ENCODE measurements at places on chromosomes 11 and 22.

DNA sequence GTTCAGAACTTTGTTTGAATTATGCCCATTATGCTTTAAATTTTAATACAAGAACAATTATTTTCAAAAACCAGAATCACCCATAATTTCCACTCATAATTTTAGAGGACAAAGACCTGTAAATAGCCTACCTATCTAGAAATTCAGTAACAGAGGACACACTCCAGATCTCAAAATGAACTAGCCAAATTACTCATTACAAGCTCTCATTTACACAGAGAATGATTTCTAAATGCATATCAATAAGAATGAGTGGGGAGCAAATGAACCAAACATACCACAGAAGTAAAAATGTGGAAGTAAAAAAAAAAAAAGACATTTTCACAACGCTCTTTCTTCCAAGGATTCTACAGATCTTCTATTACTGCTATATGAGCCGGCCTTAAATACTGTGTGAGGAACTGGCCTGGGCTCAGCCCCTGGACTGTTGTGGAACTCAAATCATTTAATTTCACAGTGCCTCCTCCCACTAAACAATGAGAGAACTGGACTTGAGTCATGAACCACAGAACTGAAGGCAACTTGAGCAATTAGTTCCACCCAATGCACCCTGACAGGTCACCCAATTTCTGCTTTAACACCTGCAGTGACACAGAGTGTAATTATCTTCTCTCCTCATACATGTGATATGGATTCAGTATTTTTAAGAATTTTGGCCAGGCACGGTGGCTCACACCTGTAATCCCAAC lies 8.0 kb downstream of the MRTFA start:
- DNase-seq, result no peak
- no peaks in the 10 kb centered on the region for H3K27me3 ChIP-seq
- no peaks in the 10 kb centered on the region for H3K36me3 ChIP-seq
- H3K27ac ChIP-seq, result peak overlapping the region; percentile 51

GRCh38 chr22:47195484-47196165 lies 433.2 kb downstream of the TBC1D22A start:
- no peaks in the 10 kb centered on the region for H3K27me3 ChIP-seq
- H3K27ac ChIP-seq, result no peak overlapping the region
- H3K36me3 ChIP-seq, result no peaks in the 10 kb centered on the region
- no peaks in the 10 kb centered on the region for H3K4me1 ChIP-seq

- H3K27ac ChIP-seq, result no peak overlapping the region
- H3K4me1 ChIP-seq, result peaks cover 14% of the 10 kb centered on the region
- no peak for DNase-seq
- no peaks in the 10 kb centered on the region for H3K36me3 ChIP-seq
- no peaks in the 10 kb centered on the region for H3K27me3 ChIP-seq
Measured at GRCh38 chr11:129410395-129410960, 34.8 kb downstream of the BARX2 start.

- H3K27ac ChIP-seq, result no peak overlapping the region
- H3K4me1 ChIP-seq, result no peaks in the 10 kb centered on the region
- DNase-seq, result no peak
- H3K4me3 ChIP-seq, result no peak overlapping the region
- peaks cover 50% of the 10 kb centered on the region for H3K27me3 ChIP-seq
Measured at GRCh38 chr22:33056108-33056507, 2.1 kb downstream of the SYN3 start.

DNA sequence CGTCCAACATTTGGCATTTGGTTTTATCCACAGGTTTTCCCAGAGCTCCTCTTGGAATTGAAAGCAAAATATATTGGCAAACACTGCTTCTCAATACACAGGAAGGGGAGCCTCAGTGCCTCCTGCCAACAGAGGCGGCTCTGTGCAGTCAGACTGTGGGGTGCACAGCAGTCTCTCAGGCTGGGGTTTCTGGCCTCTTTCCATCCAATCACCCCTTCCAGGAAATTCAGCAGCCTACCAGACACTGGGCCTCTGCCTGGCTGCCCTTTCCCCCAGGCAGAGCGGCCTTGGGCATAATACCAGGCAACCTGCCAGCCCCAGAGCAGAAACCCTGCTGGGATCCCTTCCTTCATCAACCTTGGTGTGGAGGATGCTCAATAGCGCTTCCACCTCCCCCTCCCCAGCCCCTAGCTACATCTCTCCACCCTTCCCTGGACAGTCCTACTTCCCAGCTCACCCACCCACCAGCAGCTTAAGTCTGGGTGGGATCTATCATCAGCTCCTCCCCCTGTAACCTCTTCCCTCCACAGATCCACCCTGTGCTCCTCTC lies 17.8 kb upstream of the RAPSN start:
- H3K27me3 ChIP-seq, result no peaks in the 10 kb centered on the region
- peaks cover 47% of the 10 kb centered on the region for H3K36me3 ChIP-seq
- no peak for DNase-seq
- H3K4me3 ChIP-seq, result no peak overlapping the region
- H3K27ac ChIP-seq, result peak overlapping the region; percentile 49
- no peaks in the 10 kb centered on the region for H3K4me1 ChIP-seq

GRCh38 chr11:66051371-66051765 lies 796 bp upstream of the SF3B2 start:
- H3K36me3 ChIP-seq, result peaks cover 35% of the 10 kb centered on the region
- peak overlapping the region; percentile 80 for H3K27ac ChIP-seq
- peaks cover 28% of the 10 kb centered on the region for H3K4me1 ChIP-seq

GRCh38 chr11:67364783-67365722 lies 8.3 kb downstream of the CLCF1 start:
- no peak for DNase-seq
- no peak overlapping the region for H3K27ac ChIP-seq
- peaks cover 52% of the 10 kb centered on the region for H3K27me3 ChIP-seq
- peaks cover 5% of the 10 kb centered on the region for H3K36me3 ChIP-seq

- H3K27me3 ChIP-seq, result no peaks in the 10 kb centered on the region
- no peaks in the 10 kb centered on the region for H3K4me1 ChIP-seq
- peak; percentile 10 for DNase-seq
- no peak overlapping the region for H3K27ac ChIP-seq
- H3K36me3 ChIP-seq, result no peaks in the 10 kb centered on the region
Measured at GRCh38 chr22:27405672-27406388, 395.7 kb downstream of the MN1 start.

DNA sequence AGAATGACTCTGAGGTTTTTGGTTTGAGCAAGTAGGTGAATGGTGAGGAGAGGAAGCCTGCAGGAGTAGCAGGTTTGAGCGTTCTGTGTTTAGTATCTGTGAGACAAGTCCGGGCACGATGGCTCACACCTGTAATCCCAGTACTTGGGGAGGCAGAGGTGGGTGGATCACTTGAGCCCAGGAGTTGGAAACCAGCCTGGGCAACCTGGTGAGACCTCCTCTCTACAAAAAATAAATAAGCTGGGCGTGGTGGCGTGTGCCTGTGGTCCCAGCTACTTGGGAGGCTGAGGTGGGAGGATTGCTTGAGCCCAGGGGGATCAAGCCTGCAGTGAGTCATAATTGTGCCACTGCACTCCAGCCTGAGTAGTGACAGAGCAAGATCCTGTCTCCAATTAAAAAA lies 9.7 kb upstream of the CENATAC start:
- no peak overlapping the region for H3K4me3 ChIP-seq
- H3K36me3 ChIP-seq, result peaks cover 2% of the 10 kb centered on the region
- no peak for DNase-seq
- no peaks in the 10 kb centered on the region for H3K4me1 ChIP-seq
- no peaks in the 10 kb centered on the region for H3K27me3 ChIP-seq

DNA sequence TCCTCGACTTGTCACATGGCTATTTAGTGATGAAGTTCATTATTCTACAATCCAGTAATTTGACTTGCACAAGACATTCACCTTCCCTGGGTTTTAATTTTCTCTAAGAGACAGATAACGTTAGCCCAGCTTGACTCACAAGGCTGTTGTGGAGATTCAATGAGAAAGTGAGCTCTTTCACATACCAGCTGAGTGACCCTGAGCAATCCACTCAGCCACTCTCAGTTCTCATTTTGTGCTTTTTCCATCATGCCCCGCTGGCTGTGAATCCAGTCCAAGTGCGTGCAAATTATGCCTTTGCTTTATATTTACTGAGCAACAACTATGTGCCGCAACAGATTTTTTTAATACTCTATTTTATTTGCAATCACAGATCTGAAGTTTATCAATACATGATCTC lies 176.5 kb downstream of the LARGE1 start:
- no peaks in the 10 kb centered on the region for H3K36me3 ChIP-seq
- H3K4me3 ChIP-seq, result no peak overlapping the region
- H3K27ac ChIP-seq, result no peak overlapping the region

DNA sequence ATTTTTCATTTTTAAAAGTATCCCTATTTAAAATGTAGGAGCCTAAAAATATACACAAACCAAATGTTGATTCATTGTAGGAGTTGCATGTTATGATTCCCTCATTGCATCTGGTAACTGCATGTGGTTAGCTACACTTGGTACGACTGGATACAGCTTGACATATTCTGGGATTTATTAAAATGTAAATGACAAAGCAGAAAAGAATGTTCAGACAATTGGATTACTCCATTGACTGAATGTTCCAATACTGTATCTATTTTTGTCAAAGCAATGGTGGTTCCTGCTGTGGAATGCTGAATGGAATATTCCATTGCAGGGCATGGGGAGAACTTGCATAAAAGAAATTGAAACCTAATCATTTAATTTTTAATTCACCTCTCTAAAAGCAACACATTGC lies 30.8 kb downstream of the BLID start:
- no peaks in the 10 kb centered on the region for H3K27me3 ChIP-seq
- no peaks in the 10 kb centered on the region for H3K4me1 ChIP-seq
- no peak overlapping the region for H3K4me3 ChIP-seq

GRCh38 chr22:19524170-19525115 lies at the start of gene CLDN5:
TSS of gene CLDN5 (minus strand) at chr22:19524410. CDS start at chr22:19524255, 155 bp downstream.
- peak within 1 kb of the TSS; percentile 70 for H3K4me3 ChIP-seq
- peaks cover 12% of the 10 kb centered on the region for H3K27me3 ChIP-seq
- no peak within 1 kb of the TSS for H3K27ac ChIP-seq
- no peak for DNase-seq

- no peak for DNase-seq
- H3K4me3 ChIP-seq, result no peak overlapping the region
- no peaks in the 10 kb centered on the region for H3K36me3 ChIP-seq
- H3K27me3 ChIP-seq, result no peaks in the 10 kb centered on the region
- no peaks in the 10 kb centered on the region for H3K4me1 ChIP-seq
- H3K27ac ChIP-seq, result no peak overlapping the region
Measured at GRCh38 chr11:97871816-97872215, 1148.9 kb upstream of the CNTN5 start.

GRCh38 chr22:42612336-42612735 lies 2.3 kb downstream of the POLDIP3 start:
- peak overlapping the region; percentile 13 for H3K4me3 ChIP-seq
- H3K27me3 ChIP-seq, result no peaks in the 10 kb centered on the region
- H3K27ac ChIP-seq, result no peak overlapping the region
- DNase-seq, result no peak

GRCh38 chr11:68882391-68882790 lies 21.2 kb downstream of the MRPL21 start:
- H3K36me3 ChIP-seq, result peaks cover 5% of the 10 kb centered on the region
- no peaks in the 10 kb centered on the region for H3K4me1 ChIP-seq
- H3K4me3 ChIP-seq, result no peak overlapping the region
- no peaks in the 10 kb centered on the region for H3K27me3 ChIP-seq

GRCh38 chr11:1000357-1001278 lies 35.9 kb downstream of the MUC6 start:
- peaks cover 5% of the 10 kb centered on the region for H3K4me1 ChIP-seq
- H3K4me3 ChIP-seq, result no peak overlapping the region
- DNase-seq, result no peak
- no peaks in the 10 kb centered on the region for H3K27me3 ChIP-seq

DNA sequence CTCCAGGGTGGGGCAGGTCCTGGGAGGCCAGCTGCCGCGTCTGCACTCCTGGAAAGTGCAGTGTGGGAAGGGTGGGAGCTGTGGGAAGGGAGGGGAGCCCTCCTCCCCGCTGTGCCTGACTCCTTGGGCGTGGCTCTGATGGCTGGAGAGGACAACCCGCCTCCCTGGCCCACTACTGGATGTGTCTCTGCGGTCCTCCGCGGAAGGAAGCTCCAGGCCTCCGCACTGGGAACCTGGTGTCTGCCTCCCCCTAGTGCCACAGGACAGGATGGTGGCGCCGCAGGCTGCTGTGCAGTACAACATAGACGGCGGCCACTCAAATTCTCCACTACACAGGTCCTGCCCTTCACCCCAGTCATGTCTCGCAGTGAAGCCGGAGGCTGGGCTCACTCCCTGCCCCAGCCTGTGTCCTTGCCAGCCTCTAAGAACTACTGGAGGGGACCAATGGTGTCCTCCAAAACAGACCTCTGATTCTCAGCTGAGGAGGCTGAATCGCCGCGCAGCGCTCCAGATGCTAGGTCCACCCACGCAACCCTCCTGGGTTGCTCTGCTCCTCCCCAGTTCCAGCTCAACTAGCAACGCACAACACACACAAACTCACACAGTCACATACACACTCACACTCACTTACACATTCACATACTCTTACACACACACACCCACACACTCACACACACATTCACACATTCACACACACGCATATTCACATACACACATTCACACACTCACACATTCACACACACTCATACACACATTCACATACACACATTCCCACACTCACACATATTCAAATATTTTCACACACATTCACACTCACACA lies 12.4 kb upstream of the DSCAML1 start:
- no peak overlapping the region for H3K27ac ChIP-seq
- DNase-seq, result no peak
- no peaks in the 10 kb centered on the region for H3K36me3 ChIP-seq
- no peak overlapping the region for H3K4me3 ChIP-seq
- peaks cover 10% of the 10 kb centered on the region for H3K27me3 ChIP-seq

DNA sequence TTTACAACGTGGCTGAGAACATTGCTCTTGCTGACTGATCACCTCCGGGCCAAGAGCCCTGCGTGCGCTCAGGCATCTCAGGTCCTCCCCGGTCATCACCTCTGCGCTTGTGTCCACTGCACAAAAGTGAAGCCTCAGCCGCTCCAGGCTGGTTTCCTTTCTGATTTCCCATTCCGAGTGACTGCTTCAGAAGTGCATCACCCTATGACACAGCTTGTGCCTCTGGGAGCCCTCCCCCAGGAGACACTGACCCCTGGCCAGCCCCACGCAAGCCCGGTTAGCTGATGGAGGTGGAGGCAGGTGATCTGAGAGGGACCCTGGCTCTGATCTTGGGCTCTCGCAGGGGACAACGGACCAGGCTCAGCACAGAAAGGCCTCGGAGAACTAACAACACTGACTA lies 38.3 kb upstream of the GNB1L start:
- peak overlapping the region; percentile 63 for H3K27ac ChIP-seq
- no peaks in the 10 kb centered on the region for H3K27me3 ChIP-seq
- H3K36me3 ChIP-seq, result peaks cover 11% of the 10 kb centered on the region

GRCh38 chr11:47732271-47732670 lies 17.1 kb upstream of the AGBL2 start:
- no peak overlapping the region for H3K4me3 ChIP-seq
- no peak for DNase-seq
- H3K27me3 ChIP-seq, result no peaks in the 10 kb centered on the region
- H3K36me3 ChIP-seq, result peaks cover 84% of the 10 kb centered on the region

DNA sequence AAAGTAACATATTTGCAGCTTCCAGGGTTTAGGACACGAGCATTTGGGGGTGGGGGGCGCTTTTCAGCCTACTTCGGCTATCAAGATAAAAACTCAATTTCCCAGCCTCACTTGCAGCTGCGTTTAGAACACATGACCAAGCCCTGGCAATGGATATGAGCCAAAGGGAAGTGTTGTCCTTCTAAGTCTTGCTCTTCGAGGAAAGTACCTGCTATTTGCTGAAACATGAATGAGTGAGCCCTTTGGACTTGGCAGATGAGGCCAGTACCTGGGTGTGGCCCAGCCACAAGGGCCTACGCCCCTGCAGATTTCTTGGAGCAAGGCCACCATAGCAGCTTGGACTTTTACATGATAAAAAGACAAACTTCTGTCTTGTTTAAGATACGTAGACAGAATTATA lies 60.2 kb upstream of the SORL1 start:
- H3K4me1 ChIP-seq, result peaks cover 13% of the 10 kb centered on the region
- H3K4me3 ChIP-seq, result no peak overlapping the region
- no peak overlapping the region for H3K27ac ChIP-seq
- no peak for DNase-seq
- no peaks in the 10 kb centered on the region for H3K27me3 ChIP-seq
- no peaks in the 10 kb centered on the region for H3K36me3 ChIP-seq
